ENCODE measurements at places on chromosomes 12 and 14.

GRCh38 chr12:56014205-56014604 lies 6.6 kb upstream of the IKZF4 start:
- no peak for DNase-seq

GRCh38 chr12:94031763-94032162 lies 116.6 kb upstream of the PLXNC1 start:
- DNase-seq, result no peak

GRCh38 chr14:105071326-105071725 lies 6.1 kb upstream of the GPR132 start:
- no peak for DNase-seq

DNA sequence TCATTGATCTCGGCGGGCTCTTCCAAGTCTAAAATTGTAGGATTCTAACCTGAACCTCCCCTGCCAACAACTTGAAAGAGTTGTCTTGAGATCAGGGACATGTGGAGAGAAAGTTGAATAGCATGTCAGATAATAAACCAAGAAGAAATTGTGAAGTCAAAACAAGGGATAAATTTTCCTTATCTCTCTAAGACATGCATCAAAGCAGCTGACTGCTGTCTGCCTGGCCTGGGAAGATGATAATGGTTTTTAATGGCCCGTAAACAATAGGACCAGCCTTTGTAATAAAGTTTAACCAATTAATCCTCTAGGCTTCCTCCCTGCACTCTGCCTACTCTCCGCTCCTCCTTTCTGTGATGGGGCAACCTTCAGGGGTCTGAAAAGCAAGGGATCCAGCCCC lies 67.9 kb downstream of the DPF3 start:
- DNase-seq, result no peak

GRCh38 chr14:106067935-106068334 lies 541.6 kb downstream of the TMEM121 start:
- DNase-seq, result no peak

GRCh38 chr12:29794862-29795261 lies 11.1 kb upstream of the TMTC1 start:
- no peak for DNase-seq

GRCh38 chr12:122604993-122605392 lies 77.9 kb downstream of the KNTC1 start:
- DNase-seq, result no peak

DNA sequence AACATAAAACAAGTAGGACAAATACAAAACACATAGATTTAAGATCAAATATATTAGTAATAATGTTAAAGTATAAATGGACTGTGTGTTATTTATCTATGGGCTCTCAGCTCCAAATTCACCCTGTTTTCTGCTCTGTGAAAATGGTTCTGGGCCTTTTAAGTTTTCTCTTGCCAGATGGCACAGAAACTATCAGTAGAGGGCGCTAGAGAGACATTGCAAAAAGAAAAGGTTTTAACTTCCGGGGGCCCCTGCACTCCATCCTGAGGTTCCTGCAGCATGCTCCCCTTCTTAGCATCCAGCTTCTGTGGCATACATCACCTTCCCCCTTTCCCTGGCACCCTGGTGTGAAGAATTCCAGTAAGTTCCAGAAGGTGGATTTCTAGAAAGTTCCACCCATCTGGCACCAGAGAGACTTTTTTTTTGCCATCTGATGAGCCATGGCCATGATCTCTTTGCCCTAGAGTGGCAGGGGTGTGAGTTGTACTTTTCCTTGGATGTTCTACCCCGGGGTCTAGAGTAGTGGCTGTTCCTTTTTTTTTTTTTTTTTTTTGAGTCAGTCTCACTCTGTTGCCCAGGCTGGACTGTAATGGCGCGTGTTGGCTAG lies 29.3 kb downstream of the ZCRB1 start:
- no peak for DNase-seq

GRCh38 chr14:106372870-106373652 lies 846.7 kb downstream of the TMEM121 start:
- no peak for DNase-seq

GRCh38 chr12:45314770-45315169 lies 98.9 kb downstream of the ANO6 start:
- DNase-seq, result no peak

DNA sequence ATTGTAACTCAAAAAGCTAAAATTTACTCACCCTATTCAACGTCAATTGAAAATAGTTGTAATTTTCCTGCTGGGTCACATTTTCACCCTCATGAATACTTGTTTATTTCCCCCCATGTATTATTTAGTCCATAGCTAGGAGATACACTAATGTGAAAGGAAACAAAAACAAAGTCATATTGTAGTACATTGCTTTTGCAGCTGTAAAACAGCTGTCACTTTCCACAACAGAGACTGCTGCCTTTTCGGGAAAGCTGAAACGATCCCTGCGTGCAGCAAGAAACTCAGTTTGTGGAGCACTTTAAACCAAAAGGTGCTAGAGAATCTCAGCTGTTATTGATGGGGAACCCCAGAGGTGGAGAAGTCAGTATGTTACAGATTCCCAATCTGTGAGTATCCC lies 4.3 kb downstream of the RACGAP1 start:
- no peak for DNase-seq

GRCh38 chr12:66066137-66066928 lies 64.2 kb downstream of the LLPH start:
- no peak for DNase-seq

DNA sequence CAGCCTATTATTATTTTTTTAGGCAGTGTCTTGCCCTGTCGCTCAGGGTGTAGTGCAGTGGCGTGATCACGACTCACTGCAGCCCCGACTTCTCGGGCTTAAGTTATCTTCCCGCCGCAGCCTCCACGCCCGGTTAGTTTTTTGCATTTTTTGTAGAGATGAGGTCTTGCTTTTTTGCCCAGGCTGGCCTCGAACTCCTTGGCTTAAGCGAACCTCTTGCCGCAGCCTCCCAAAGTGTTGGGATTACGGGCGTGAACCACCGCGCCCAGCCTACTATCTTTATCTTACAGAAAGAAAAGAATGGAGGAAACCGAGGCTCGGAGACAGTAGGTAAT lies 507 bp upstream of the PTPN11 start:
- DNase-seq, result no peak

GRCh38 chr12:73057428-73057827 lies 785.3 kb downstream of the TRHDE start:
- DNase-seq, result no peak

DNA sequence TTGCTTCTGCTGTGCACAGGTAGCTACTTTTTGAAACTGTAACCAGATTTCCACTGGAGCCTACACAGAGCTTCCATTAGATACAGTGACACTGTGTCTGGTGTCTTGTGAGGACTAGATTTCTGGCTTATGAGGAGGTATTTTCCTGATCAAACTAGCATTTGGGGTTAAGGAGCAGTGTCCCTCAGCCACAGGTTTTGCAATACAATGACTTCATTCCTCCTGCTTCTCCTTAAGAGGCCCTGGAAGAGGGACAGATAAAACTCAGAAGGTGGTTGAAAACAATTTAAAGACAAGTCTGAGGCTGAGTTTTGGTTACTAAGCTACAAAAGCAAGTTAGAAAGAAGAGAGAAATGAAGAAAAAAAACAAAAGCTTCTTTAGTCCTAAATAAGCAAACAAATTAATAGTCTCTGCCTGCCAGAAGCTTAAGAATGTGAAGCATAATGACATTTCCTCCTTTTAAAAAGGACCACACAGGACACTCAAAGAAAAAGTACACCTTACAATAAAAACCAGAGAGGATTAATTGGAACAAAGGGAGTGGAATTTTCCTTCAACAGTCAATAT lies 53.0 kb downstream of the PKP2 start:
- DNase-seq, result no peak

DNA sequence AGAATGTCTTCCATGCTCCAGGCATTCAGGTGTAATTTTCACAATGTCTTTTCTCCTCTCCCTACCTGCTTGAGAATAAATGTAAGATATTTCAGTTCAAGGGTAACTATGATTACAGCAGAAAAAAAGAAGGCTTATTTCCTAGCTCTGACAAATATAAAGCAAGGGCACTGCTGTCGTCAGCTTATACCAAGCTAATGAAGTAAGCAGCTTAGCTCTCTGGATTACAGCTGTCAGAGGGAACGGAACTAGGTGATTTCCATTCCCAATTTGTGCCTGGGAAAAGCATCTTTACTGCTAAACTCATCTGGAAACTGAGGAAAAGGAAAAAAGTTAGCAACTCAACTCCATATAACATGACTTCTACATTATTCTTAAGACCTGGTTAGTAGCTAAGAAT lies 56.5 kb downstream of the ZFYVE26 start:
- no peak for DNase-seq

- no peak for DNase-seq
Observed at GRCh38 chr12:132450418-132451171, 39.4 kb upstream of the FBRSL1 start.

DNA sequence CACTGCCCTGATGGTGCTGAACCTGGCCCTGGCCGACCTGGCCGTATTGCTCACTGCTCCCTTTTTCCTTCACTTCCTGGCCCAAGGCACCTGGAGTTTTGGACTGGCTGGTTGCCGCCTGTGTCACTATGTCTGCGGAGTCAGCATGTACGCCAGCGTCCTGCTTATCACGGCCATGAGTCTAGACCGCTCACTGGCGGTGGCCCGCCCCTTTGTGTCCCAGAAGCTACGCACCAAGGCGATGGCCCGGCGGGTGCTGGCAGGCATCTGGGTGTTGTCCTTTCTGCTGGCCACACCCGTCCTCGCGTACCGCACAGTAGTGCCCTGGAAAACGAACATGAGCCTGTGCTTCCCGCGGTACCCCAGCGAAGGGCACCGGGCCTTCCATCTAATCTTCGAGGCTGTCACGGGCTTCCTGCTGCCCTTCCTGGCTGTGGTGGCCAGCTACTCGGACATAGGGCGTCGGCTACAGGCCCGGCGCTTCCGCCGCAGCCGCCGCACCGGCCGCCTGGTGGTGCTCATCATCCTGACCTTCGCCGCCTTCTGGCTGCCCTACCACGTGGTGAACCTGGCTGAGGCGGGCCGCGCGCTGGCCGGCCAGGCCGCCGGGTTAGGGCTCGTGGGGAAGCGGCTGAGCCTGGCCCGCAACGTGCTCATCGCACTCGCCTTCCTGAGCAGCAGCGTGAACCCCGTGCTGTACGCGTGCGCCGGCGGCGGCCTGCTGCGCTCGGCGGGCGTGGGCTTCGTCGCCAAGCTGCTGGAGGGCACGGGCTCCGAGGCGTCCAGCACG lies 4.7 kb downstream of the LTB4R start:
- DNase-seq, result peak; percentile 35

- no peak for DNase-seq
Observed at GRCh38 chr12:90000721-90001120, 292.1 kb upstream of the ATP2B1 start.

DNA sequence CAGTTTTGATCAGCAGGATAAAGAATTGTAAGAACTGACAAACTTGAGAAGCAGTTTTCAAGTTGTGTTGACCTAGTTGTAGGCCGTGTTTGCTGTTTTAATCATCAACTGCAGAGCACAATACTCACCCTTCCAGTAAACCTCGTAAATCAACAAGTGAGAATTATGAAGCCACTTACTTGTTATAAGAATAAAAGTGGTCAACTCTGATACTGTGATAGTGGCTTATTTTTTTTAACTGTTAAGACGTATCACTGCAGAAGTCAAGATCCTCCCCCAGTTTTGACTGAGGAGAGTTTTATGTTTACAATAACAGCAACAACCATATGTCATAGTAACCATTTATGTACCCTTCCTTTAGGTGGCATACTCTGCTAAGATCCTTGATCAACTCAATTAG lies 100.8 kb upstream of the DACT1 start:
- DNase-seq, result no peak

- no peak for DNase-seq
Observed at GRCh38 chr12:53622724-53623123, 3.5 kb downstream of the ATF7 start.

All from adrenal gland (tissue), 19 donors.